Sigmoid colon (tissue), 7 donors: ENCODE measurements at places on chromosomes 5 and 9.
A peak's percentile ranks its signal among the peaks of the same experiment; 100 is the strongest.

DNA sequence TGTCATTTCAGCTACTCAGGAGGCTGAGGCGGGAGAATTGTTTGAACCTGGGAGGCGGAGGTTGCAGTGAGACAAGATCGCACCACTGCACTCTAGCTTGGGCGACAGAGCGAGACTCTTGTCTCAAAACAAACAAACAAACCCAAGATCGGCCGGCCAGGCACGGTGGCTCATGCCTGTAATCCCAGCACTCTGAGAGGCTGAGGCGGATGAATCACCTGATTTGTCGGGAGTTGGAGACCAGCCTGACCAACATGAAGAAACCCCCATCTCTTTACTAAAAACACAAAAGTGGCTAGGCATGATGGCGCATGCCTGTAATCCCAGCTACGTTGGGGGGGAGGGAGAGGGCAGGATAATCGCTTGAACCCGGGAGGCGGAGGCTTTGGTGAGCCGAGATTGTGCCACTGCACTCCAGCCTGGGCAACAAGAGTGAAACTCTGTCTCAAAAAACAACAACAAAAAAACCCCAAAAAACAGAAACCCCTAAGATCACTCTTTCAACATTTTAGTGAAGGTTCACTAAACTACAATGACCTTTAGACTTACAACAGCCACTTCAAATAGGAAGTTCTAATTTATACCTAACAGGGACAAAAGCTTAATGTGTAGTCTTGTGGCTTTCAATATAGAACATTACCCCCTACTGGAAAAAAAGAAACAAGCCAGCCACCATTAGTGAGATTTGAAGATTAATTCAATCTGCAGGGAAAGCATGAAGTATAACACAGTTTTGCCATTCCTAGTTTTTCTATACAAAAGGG lies 7.0 kb downstream of the HSPA9 start:
- no peak for DNase-seq

- no peak for DNase-seq
Observed at GRCh38 chr9:101639785-101640665, 45.3 kb upstream of the PPP3R2 start.

- DNase-seq, result peak; percentile 75
Observed at GRCh38 chr5:150263801-150264621, 25.6 kb downstream of the CAMK2A start.

GRCh38 chr9:123571240-123571639 lies 215.2 kb downstream of the CRB2 start:
- DNase-seq, result no peak

- DNase-seq, result no peak
Observed at GRCh38 chr5:148559461-148559860, 94.9 kb downstream of the HTR4 start.

GRCh38 chr5:9713959-9714586 lies 83.9 kb upstream of the TAS2R1 start:
- DNase-seq, result no peak

DNA sequence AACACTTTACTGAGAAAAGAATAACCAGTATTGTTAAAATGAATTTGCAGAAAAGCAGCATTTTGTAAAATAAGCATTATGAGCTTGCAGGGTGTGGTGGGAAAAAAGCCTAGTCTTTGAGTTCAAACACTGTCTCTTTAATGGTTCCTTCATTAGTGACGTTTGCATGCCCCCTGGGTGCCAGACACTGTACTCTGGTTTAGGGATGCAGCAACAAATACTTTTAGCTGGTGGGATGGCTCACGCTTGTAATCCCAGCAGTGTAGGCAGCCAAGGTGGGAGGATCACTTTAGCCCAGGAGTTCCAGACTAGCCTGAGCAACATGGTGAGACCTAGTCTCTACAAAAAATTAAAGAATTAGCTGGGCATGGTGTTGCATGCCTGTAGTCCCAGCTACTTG lies 62.3 kb downstream of the MAST4 start:
- DNase-seq, result no peak

DNA sequence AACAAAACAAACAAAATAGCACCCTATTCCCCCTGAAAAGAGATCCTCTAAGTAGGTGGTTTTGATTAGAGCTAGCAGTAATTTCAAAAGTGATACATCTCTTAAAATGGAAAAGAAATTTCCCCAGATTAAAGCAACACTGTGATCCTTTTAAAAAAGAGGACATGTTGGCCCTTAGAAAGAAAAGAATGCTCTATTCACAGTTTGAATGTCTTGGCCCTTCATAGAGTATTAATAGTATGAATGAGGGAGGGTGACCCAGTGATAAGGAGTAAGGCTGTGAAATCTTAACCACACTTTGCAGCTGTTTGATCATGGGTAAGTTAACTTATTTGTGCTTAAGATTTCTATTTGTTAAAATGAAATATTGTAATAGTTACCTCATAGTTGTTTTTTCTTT lies 467.7 kb upstream of the MEF2C start:
- DNase-seq, result no peak

DNA sequence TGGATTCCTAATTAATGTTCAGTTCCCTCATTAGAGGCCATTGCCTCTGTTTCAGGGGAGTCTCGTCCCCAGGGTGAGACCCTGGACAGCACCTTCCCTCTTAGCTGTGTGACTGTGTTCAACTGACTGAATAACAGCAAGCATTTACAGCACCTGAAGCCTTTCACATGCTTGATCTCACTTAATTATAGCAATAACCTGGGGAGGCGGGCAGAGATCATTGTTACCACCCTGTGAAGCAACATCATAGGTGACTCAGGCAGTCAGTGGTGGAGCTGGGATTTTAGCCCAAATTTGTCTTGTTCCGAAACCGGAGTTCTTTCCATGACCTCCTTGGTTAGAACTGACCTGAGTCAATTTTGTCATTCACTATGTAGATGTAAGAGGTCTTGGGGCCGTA lies 105.2 kb upstream of the RAD23B start:
- DNase-seq, result no peak

GRCh38 chr5:9239071-9239470 lies 306.8 kb downstream of the SEMA5A start:
- DNase-seq, result no peak

- peak; percentile 48 for DNase-seq
Observed at GRCh38 chr5:170627271-170627670, 123.5 kb downstream of the KCNIP1 start.

DNA sequence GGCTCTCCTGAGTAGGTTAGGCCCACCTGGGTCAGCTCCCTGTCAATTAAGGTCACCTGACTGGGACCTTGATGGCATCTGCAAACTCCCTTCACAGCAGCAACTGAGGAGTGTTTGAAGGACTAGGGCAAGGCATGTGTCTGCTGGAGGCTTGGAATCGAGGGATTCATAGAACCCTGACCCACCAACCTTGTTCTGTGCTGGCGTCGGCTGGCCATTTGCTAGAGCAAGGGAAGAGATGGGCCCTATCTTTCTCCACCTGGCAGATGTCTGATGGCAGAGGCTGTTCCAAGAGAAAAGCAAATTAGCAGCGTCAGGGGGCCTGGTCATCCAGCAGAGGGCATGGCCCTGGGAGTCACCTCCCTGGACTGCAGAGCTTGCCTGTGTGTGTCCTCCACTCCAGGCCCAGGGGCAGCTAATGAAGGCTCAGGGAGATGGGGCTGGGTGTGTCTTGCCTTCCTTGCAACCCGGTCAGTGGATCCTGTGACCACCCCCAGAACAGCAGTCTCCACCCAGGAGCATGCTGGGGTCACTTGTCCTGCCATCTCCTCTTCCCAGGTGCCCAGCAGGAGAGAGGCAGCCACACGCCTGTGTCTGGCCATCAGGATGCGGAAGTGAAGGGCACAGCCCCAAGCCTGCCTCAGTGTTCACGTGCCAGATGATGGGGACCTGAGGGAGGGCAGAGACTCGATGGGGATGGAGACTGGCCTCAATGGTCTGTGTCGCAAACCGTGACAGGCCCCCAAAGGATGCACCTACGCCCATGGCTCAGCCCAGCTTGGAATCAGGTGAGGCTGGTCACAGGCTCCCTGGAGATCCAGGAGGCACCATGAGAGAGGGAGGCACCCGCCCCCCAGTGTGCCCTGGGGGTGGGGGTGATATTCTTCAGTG lies 53.9 kb downstream of the BARX1 start:
- peak; percentile 53 for DNase-seq

DNA sequence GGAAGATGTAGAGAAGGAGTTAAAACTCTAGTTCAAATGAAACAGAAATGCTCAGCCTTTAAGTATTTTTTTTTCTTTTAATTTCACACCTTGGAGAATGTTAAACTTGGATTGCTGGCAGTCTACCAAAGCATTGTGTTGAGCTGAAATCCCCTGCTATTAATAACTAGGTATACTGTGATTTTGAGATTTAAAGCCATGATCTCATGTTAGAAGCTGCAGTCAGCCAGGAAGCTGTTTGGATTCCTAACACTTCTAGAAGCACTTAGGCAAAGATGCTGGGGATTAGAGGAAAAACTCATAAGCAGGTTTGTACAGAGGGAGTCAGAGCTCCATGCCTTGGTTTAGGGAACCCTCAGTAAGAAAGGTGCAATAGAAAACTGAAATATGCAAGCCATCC lies 141.4 kb downstream of the KIF4B start:
- no peak for DNase-seq

DNA sequence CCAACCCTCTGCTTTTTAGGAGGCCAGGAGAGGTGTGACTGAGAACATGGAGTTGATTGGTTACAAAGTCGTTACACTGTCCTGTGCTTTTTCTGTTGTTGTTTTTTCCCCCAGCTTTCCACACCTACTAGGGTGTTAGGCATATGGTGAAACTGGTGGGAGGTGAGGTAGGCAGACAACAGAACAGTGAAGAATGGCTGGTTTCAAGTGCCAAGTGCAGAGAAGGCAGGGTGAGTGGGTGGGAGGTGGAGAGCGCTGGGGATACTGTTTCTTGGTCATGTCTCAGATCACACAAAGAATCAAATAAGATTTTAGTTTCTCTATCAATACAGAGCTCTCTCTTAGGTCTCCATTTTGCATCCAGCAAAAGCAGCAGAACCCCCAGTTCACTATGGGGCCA lies 2.2 kb upstream of the SPTAN1 start:
- DNase-seq, result no peak

GRCh38 chr9:35683323-35683722 lies 6.4 kb downstream of the TPM2 start:
- no peak for DNase-seq

DNA sequence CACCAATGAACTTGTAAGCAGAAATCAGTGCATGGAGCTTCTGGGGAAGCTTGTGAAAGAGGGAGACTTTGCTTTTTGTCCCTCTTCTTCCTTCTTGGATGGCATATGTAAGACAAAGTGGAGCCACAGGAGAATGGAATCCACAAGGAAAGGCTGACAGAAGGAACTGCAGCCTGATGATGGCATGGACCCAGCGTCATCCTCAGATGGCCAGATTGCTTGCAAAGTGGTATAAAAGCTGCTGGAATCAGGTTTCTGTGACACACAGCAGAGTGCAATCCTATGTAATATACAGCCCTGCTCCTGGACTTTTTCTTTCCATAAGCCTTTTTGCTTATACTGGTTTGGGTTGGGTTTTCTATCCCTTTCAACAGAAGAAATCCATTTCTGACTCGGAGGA lies 31.4 kb upstream of the SPARC start:
- no peak for DNase-seq

GRCh38 chr9:22206833-22207232 lies 197.7 kb upstream of the CDKN2B start:
- no peak for DNase-seq

DNA sequence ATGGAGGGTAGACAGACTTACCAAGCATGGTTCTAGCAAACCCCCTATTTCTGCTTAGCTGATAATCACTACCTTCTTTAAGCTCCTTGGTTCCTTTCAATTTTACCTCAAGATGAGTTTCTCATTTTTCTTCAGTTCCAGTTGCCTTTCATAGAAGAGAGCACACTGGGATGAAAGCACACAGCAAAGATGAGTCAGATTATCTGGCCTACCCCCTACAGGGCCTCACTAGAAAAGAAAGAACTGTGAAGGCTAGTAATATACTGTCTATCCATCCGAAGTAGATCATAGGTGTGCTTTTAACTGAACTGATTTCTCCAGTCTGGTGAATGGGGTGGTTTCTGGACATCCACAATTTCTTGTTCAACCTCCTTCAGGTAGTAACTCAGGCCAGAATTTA lies 122.5 kb downstream of the TRPM3 start:
- no peak for DNase-seq

DNA sequence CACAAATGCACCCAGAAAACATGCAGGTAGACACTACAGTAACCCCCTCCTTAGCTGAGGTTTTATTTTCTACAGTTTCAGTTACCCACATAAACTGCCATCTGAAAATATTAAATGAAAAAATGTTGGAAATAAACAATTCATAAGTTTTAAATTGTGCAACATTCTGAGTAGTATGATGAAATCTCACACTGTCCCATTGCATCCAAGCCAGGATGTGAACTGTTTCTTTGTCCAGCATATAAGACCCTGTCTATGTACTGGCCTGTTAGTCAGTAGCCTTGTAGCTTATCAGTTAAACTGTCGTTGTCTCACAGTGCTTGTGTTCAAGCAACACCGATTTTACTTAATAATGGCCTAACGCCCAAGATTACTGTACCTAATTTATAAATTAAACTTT lies 630.5 kb downstream of the ANXA1 start:
- DNase-seq, result no peak

DNA sequence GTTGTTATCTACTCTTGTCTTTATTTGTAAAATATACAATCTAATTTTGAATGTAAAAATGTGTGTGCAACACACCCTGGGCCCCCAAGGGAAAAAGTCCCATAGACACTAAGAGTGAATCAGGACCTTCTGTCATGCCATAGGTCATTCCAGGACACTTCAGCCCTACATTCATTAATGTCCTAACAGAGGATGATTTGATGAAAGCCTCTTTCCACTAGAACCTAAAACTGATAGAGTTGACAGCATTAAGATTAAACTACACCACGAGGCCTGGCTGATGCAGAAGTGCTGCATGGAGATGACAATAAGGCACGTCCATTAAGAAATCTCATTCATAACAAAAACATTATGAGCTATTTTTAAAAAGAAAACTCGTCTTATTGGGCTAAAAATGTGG lies 46.2 kb downstream of the FRMD3 start:
- DNase-seq, result no peak

DNA sequence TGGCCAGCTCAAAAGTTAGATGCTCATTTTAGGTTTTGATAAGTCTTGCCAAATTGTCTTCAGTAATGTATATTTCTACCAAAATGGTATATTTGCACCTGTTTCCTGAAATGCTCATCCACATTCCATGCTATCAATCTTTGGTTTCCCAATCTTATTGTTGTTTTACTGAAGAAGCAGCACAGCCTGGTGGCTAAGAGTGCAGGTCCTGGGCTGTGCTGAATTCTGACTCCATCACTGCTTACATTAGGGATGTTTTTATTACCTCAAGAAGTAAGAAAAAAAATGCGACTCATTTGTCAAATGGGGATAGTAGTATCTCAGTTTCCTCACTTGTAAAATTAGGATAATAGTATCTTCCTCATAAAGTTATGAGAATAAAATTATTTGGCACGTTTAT lies 13.6 kb upstream of the S100Z start:
- no peak for DNase-seq

- DNase-seq, result no peak
Observed at GRCh38 chr5:167743695-167744464, 547.6 kb upstream of the WWC1 start.
